ENCODE measurements at places on chromosomes 16 and 17. TPM values are rescaled to one million over a fixed set of nuclear protein-coding genes. Genes with fewer than 3 reads are reported as not detected.

CCDC154 gene
- 0.80 TPM for total RNA-seq

KRT23 gene
- not detected for total RNA-seq

LLGL2 gene
- total RNA-seq: 0.64 TPM

ST6GALNAC2 gene
- total RNA-seq: 2.5 TPM

TMC8 gene
- not detected for total RNA-seq

GUCY2D gene
- total RNA-seq: under 0.01 TPM

NUDT21 gene
- 54.5 TPM for total RNA-seq

MBTPS1 gene
- 85.1 TPM for total RNA-seq

OR1F1 gene
- not detected for total RNA-seq

ZSCAN32 gene
- total RNA-seq: 17.1 TPM

RNF157 gene
- total RNA-seq: 2.1 TPM

SEPTIN1 gene
- total RNA-seq: 0.32 TPM

MLX gene
- 27.5 TPM for total RNA-seq

CCL23 gene
- not detected for total RNA-seq

KRT24 gene
- not detected for total RNA-seq

FBXO39 gene
- total RNA-seq: 0.52 TPM

TLCD2 gene
- 8.4 TPM for total RNA-seq

ABCC3 gene
- total RNA-seq: 13.9 TPM

NECAB2 gene
- total RNA-seq: 0.39 TPM

CD300H gene
- total RNA-seq: not detected

ACACA gene
- total RNA-seq: 50.9 TPM

SMARCD2 gene
- 91.0 TPM for total RNA-seq

TBC1D3 gene
- not detected for total RNA-seq

NXPH3 gene
- total RNA-seq: 0.88 TPM

SETD1A gene
- total RNA-seq: 3.5 TPM

TBC1D3E gene
- total RNA-seq: not detected

KRT20 gene
- total RNA-seq: not detected

FOXC2 gene
- 0.32 TPM for total RNA-seq

ASGR1 gene
- 1.0 TPM for total RNA-seq

ALOX12 gene
- total RNA-seq: not detected

KRTAP4-9 gene
- total RNA-seq: not detected

FBRS gene
- total RNA-seq: 28.4 TPM

DCTPP1 gene
- total RNA-seq: 12.5 TPM

LRRC37B gene
- total RNA-seq: 8.9 TPM

ZNF750 gene
- total RNA-seq: not detected

KRTAP1-5 gene
- total RNA-seq: 10.1 TPM

TBC1D26 gene
- total RNA-seq: 0.24 TPM

HOXB8 gene
- 1.4 TPM for total RNA-seq

DOC2A gene
- total RNA-seq: 2.7 TPM

EFCAB3 gene
- not detected for total RNA-seq

C17orf107 gene
- total RNA-seq: 0.80 TPM

RRN3 gene
- total RNA-seq: 25.9 TPM

SDR42E2 gene
- total RNA-seq: not detected

CBX1 gene
- total RNA-seq: 64.8 TPM

RAB40C gene
- 14.5 TPM for total RNA-seq

CNGB1 gene
- total RNA-seq: not detected

SLC46A1 gene
- 2.3 TPM for total RNA-seq

KRT15 gene
- total RNA-seq: 0.96 TPM

NTN3 gene
- 1.2 TPM for total RNA-seq

NRN1L gene
- total RNA-seq: not detected

MVP gene
- total RNA-seq: 371 TPM

MPP2 gene
- 5.7 TPM for total RNA-seq

PDF gene
- total RNA-seq: 9.2 TPM

ALDH3A1 gene
- not detected for total RNA-seq

RPH3AL gene
- 0.80 TPM for total RNA-seq

QPRT gene
- total RNA-seq: 175 TPM
